Colonic mucosa (tissue), 4 donors: ENCODE measurements at places on chromosomes 16 and 17. TPM values are rescaled to one million over a fixed set of nuclear protein-coding genes. Genes with fewer than 3 reads are reported as not detected.
A peak's percentile ranks its signal among the peaks of the same experiment; 100 is the strongest.

Gene CCL4
- 3.8 TPM for total RNA-seq

DNA sequence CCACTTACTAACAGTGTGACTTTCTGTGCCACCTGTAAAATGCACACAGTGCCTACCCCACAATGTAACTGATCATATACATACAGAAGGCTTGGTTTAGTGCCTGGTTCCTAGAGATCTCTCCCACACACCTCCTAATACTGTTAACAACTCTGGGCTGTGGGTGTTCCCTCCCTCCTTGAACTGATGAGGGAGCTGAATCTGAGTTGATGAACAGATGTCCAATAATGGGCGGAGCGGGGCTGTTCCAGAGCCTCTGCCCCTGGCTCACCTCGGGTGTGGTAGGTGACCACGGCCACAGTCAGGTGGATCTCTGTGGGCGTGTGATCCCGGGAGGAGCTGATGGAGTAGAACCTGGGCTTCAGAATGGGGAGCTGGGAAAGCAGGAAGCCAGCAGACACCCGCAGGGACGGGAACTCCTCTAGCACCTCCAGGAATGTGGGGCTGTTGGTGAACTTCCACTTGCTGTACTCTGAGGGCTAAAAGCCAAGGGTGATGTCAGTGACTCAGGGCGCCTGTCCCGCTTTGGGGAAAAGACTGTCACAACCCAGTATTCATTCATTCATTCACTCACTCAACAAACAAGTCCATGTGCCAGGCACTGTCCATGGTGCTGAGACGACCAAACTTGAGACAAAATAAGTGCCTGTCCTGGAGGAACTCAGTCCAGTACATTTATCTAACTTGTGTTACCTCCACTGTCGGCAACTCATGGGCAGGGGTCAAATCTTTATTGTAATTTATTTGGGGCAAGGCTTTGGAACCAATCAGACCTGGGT, 37.6 kb downstream of the NOS2 start:
- peak; percentile 28 for DNase-seq

- no peak for DNase-seq
These were observed 121.6 kb downstream of the ANKRD11 start for GRCh38 chr16:89368604-89369249.

DNA sequence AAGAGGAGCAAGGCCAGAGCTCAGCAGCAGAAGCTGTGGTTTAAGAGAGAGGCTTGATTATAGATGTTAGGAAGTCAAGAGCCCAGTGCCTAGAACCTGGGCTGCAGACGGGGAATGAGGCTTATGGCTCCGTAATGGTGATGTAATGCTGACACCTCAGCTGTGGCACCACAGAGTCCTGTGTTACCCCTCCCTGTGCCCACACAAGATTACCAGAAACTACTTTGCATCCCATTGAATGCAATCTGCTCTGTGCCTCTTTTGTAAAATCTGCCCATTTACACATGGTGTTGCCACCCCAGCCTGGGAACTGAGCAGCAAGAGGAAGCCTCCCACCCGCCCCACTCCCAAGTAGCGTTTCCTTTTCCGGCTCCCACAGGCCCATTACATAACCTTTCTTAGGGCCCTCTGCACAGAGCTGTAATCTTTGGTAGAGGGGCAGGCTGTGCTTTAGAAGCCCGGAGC, 57.0 kb downstream of the PITPNC1 start:
- no peak for DNase-seq

- no peak for DNase-seq
These were observed 140.7 kb downstream of the PRKCB start for GRCh38 chr16:23976524-23976923.
